Activated CD4-positive, alpha-beta T cell treated with anti-CD3 and anti-CD28 coated beads, Interleukin-10, Interleukin-2, amounts not matched to agents 100 ng/mL and 50 ng/mL, durations not matched to agents 16 hours and 8 hours (primary cell): ENCODE measurements at places on chromosomes 2 and 18.

DNA sequence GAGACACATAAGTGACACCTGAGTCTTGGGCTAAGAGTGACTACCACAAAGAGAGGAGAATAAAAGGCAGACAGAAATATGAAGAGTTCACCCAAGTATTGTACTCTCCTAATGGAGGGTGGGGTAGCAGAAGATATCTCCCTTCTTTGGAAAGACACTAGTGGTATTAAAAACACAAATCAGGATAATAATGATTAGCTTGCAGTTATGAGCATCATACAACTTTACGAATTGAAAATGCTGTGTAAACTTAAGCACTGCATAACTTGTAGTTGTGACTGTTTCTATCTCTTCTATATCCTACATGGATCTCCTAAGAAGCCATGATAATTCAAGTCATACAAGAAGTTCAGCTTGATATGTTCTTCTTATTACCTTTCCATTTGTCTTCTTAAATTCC, 38.1 kb upstream of the CDH20 start:
- DNase-seq = no peak

DNA sequence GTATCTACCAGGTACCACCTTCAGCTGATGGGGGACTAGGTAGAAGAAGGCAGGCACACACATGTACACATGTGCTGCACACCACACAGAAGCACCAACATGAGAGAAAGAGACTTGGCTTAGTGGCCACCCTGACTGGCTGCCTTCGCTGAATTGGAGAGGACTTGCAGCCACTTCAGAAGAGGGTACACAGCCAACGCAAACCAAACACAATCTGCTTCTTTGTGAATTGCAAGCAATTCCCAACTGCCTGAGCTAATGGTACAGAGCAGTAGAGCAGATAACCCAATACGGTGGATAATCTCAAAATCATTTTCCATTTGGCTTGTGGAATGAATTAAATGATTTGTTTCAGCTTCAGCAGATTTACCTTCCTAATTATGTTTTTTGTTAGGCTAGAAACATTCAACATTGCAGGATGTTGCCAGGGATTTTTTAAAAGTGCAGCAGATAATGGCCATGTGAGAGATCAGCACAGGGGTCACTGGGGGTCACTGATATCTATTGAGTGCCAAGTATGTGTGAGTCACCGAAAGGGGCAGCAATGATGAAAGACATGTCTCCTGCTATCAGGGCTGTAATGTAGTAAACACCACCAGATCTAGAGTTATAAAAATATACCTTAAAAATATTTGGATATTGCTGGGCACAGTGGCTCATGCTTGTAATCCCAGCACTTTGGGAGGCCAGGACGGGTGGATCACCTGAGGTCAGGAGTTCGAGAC, 652.6 kb downstream of the BCL11A start:
- DNase-seq = no peak

DNA sequence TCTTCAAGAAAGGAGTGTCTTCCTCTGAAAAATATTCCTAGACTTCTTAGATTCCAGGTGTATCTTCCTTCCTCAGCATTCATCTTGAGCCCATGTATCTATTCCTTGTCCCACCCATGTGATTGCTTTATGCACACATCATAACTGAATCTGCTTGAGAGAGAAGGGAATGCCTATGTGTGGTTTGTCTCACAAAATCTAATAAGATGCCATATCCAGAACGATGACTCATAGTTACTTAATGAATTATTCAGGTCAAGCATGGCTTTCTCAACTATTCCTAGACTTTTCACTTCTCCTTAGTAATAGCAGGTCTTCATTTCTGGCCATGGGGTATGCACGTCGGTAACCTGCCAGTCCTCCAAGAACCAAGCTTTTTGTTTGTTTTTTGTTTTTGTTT, 121.8 kb downstream of the SETBP1 start:
- DNase-seq = no peak

- DNase-seq = no peak
These were observed 139.1 kb downstream of the VAPA start for GRCh38 chr18:10052871-10053270.

- no peak for DNase-seq
These were observed 39.0 kb upstream of the AAK1 start for GRCh38 chr2:69682525-69682924.

DNA sequence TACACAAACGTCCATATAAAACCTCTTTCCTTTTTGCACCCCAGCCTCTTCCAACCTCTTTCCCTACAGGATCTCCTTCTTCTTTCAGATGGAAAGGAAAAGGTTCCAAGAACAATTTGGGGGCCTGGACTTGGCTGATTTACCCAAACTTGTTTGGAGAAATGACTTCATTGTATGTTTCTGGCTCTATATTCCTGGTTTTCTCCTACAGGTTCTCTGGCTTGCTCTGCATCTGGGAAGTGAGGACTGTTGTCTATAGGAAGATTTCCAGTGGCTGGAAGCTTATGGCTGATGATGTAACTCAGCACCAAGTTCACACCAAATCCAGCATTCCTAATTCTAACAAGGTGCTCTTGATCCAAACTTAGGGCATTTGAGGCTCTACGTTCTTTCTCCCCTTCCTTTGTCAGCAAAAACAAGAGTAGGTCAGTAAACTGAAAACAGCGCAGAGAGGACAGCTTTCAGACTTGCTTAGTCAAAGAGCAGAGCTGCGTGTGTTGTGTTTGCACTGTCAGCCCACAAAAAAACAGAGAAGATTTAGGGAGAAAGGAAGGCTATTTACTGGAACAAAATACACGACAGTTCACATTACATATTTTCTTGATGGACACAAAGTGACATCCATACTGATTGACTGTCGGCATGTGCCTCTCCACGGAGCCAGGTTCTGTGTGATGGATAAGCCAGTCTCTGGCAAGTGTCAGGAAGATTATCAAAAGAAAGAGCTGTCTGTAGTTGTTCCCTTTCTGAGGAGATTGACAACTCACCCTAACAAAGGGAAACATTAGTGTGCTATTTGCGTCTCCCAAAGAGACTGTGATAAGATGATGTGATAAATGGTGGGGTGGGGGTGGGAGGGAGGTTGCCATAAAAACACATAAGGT, 39.7 kb downstream of the CDCA7 start:
- DNase-seq = no peak

DNA sequence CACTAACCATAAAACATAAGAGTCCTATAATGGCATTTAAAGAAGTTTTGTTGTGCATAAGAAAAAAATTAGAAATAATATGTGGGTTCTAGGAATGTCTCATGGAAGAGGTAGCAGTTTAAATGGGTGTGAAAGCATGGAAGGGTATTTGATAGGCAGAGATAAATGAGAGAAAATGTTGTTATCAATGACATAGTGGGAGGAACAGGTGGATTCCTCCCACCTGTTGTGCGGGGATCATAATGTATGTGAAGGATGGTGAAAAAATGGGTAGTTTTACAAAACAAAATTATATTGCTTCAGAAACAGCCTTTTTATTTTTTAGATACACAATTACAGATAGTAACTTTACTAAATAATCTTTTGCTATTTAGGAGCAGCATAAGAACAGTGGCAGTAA, 41.7 kb downstream of the RIT2 start:
- DNase-seq = no peak

- DNase-seq = no peak
These were observed 124.2 kb upstream of the EPB41L5 start for GRCh38 chr2:119888680-119889079.

- no peak for DNase-seq
These were observed 69.3 kb downstream of the HDAC4 start for GRCh38 chr2:239331560-239331959.

DNA sequence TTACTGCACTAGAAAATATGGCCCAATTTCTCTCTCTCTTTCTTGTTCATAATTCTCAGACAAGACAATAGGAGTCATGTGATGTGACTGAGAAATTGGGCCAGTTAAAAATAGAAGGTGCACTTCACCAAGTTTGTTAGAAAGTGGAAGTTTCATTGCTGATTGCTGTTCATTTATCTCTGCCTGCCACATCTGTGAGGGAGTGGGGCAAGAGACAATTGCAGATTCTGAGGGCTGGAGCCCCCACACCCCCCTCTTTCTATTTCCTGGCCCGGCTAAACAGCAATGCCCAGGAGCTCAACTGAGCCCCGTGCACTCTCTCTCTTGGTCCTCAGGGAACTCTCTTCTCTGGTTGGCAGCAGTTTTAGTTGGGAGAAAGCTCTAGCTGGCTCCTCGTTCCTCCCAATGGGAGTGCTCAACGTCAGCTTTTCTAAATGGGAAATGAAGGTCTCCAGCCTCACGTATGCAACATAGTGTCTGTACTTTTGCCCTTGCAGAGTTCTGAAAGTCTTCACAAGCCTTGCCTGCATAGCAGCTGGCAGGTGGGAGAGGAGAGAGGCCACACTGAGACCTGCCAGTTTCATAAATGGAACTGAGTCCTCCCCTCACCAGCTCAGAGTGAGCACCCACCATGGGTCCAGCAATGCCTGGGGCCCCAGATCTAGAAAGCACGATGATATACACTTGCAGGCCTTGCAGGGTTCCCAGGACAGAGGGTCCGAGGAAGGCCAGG, 115.7 kb downstream of the MYCN start:
- DNase-seq = no peak

DNA sequence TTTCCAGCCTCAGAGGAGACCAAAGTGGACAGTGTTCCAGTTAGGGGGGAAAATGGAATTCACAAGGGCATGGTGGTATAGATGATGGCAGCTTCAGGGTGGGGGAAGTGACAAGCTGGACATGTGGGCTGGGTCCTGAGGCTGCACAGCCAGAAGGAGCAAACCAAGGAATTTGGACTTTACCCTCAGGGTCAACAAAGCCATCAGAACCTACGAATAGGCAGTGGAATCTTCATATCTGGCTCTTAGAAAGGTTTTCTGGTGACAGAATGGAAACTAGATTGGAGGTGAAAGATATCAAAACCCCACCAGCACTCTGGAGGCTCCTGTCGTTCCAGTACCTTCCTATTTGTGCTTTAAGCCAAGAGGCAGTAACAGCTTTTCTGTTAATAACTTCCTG, 127.1 kb downstream of the SETBP1 start:
- DNase-seq = no peak

DNA sequence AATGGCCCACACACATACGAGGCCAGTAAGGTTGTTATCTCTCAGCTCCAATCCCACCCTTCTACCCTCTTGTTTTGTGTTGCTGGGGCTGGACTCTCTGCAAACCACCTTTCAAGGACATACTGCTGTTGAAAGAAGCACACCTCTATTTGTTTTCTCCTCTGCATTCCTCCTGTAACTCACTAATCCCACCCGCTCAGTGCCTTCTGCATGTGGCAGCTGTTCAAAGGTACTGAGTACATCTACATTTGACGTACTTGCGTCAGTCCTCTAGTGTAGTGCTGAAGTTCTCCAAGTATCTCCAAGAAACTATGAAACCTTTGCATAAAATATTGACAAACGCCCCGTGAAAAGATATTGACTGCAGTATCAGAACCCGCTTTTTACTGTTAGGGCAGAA, 310.6 kb downstream of the AFF3 start:
- no peak for DNase-seq

GRCh38 chr18:61975526-61976326, 82.9 kb upstream of the RNF152 start:
- DNase-seq = peak; percentile 56

DNA sequence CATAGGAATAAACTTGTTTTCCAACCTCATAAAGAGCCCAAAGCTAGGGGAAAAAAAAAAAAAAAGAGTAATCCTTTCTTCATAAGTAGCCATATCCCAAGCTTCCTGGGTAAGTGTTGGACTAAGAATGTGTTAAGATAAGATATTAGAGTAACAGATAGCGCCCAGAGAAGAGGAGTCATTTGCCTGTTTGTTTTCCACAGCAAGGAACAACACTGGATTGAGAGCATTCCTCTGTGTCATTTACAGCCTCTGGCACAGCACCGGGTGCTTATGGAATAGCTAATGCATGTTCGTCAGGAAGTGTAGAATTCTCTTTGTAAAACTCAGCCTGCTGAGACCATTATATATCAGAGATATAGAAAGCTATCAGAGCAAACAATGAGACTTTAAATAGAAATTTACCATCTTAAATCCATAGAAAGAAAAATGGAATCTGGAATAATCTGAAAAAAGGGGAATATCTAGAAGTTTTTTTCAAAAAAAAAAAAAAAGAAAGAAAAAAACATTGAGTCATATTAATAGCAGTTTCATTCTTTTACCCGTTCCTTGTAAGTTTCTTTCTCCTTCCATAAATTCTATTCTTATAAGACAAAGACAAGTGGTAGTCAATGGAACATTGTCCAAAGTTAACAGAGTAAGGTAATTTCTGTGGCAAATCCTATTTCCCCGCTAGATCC, 37.6 kb downstream of the LRP2 start:
- no peak for DNase-seq

DNA sequence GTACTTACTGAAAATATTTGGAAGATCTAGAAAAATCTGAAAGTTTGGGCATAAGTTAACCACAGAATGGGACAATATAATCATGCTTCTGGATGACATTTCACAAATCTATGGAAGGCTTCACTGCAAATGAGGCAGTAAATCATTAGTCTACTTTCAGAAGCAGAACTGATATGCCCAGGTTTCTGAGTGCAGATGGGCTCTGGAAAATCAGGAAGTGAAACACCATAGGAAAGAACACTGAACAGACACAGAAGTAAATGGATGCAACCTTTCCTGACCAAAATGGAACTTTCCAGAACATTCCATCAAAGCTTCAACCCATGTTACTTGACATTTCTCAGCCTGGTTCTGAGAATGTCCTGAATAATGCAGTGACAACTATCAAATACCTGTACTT, 55.1 kb downstream of the KCNG3 start:
- no peak for DNase-seq

DNA sequence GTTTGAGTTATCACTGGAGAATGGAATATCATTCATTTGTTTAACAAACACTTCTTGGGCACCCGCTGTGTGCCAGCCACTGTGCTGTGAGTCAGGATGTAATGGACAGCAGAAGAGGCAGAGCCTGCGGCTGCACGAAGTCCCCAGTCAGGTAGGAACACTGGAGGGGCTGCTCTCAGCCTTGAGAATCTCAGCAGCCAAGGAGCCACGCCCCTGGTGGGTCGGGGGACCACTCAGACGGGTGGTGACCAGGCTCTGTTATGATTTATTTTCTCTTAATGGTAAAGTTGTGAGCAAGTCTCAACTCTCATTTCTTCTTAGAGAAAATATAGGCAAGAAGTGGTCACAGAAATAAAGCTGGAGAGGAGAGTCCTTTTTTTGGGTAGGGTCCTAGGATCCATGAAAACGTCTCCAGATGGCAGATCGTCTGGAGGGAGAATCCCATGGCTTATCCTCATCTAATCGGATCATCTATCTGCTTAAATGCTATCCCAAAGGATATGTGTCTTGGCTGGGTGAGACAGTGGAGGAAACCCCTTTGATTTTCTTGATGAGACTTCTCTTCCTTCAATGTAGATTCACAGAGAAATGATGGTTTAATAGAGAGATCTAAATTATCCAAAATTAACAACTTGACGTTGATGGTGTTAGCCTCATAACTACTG, 129.1 kb upstream of the LGALSL start:
- DNase-seq = no peak

- DNase-seq = no peak
These were observed 342.0 kb downstream of the HRH4 start for GRCh38 chr18:24802456-24802855.

- no peak for DNase-seq
These were observed 9.7 kb upstream of the TEKT4 start for GRCh38 chr2:94861308-94862152.

GRCh38 chr2:199757233-199757870, 93.6 kb downstream of the FTCDNL1 start:
- no peak for DNase-seq

- no peak for DNase-seq
These were observed 250.9 kb downstream of the PTH2R start for GRCh38 chr2:208657468-208657867.

- no peak for DNase-seq
These were observed 327.6 kb upstream of the CYP26B1 start for GRCh38 chr2:72475246-72475645.

- DNase-seq = no peak
These were observed 158.4 kb upstream of the SRD5A2 start for GRCh38 chr2:31739161-31739560.
